ENCODE measurements at places on chromosomes 7 and 10.

GRCh38 chr7:28835800-28836199, 122.3 kb downstream of the TRIL start:
- DNase-seq: no peak

- no peak for DNase-seq
These were observed at the start of gene SHH for GRCh38 chr7:155811895-155812761. Gene SHH (minus strand): TSS chr7:155812463. CDS start chr7:155812122, 341 bp downstream.

DNA sequence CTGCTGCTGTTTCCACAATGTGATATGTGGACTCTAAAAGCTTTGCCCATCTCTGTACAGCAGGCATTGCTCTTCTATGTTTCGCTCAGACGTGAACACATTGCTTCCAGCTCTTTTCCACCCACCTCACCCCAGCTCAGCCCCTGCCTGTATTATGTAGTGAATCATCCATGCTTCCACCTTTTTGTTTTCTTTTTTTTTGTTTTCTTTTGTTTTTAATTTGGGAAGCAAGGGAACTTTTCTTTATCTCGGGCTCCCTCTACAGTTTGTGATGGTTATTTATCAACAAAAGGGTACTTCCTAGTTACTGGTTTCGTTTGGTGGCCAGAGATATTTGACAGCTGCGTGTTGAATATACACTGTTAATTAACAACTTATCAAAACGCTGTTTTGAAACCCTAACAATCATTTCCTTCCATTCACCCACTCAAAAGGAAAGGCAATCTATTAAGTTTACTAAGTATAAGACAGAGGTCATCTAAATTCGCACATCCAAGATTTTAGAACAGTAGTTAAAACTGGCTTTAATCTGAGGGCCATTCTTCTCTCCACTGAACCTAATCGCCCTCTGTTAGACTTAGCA, 127.9 kb upstream of the STK17A start:
- DNase-seq: peak; percentile 69

DNA sequence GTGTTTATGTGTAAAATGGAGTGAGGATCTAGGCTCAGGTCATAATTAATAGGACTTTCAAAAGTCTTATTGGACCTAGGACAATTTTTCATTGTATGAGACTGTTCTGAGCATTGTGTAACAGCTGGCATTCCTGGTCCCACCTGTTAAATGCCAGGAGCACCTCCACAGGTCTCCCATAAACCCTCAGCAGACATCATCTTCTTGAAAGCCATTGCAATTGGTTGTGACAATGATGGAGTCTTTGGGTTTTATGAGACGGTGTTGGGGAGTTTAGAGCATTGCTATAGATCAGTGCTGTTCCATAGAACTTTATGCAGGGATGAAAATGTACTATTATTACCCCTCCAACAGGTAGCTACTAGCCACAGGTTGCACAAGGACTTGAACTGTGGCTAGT, 108.9 kb downstream of the ORC5 start:
- no peak for DNase-seq

DNA sequence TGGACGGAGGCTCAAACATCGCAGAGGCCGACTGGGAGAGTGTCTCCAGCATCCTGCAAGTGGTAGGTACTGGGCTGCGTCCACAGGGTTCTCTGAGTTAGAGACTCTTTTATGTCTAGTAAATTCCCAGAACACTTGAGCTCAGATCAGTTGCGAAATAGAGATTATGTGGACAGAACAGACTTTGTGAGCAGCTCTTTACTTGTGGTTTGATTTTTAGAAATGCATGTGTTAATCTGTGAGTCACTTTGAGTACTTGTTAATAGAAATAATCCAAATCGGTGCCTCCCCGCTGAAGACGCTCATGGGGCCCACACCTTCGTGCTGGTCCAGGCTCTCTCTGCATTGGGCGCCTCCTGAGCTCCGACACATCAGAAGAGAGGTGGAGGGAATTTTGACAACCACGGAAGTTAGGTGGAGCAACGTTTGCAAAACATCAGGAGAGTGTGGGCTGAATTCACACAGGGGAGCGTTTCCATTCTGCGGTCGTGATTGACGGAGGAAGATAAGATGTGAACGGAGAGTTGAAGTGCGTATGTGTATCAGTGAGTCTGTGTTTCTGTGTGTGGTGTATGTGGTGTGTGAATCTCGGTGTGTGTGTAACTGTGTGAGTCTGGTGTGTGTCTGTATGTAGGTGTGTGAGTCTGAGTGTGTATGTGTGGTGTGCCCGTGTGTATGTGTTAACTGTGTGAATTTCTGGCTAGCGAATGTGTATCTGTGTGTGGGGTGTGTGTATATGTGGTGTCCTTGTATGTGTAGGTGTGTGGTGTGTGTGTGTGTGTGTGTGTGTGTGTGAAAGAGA, 32.1 kb downstream of the PFKP start:
- DNase-seq: no peak

- DNase-seq: no peak
These were observed 89.8 kb downstream of the ARL4A start for GRCh38 chr7:12777257-12777656.

GRCh38 chr10:80493522-80494051, 39.5 kb downstream of the TSPAN14 start:
- DNase-seq: no peak

DNA sequence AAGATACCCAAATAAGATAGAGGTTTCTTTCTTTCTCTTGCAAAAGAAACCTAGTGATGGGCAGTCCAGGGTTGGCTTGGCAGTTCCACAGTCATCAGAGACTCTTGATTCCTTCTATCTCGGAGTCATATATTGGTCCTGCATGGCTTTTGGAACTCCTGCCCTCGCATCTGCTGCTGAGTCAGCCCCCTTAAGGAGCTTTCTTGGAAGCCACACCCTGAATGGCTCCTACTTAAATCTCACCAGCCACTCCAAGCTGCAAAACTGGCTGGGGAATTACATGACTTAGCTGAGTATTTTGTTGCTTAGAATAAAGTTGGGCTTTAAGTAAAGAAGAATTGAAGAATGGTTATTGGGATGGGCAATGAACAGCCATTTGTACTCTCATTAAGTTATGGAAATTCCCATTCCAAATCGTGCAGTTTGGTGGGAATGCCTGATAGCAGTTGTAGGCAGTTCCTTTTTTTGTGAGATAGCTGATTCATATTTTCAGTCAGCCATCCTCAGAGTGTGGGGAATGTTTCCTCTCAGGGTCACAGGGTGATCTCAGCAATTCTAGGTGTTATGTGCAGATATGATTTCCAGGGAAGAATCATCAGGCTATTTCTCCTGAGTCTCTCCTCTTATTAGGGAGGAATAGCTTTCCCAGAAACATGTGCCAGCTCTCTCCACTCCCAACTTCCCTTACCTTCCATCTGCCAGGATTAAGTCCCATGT, 209.9 kb downstream of the BBS9 start:
- no peak for DNase-seq

- DNase-seq: no peak
These were observed 57.2 kb downstream of the TFEC start for GRCh38 chr7:115973406-115973805.

DNA sequence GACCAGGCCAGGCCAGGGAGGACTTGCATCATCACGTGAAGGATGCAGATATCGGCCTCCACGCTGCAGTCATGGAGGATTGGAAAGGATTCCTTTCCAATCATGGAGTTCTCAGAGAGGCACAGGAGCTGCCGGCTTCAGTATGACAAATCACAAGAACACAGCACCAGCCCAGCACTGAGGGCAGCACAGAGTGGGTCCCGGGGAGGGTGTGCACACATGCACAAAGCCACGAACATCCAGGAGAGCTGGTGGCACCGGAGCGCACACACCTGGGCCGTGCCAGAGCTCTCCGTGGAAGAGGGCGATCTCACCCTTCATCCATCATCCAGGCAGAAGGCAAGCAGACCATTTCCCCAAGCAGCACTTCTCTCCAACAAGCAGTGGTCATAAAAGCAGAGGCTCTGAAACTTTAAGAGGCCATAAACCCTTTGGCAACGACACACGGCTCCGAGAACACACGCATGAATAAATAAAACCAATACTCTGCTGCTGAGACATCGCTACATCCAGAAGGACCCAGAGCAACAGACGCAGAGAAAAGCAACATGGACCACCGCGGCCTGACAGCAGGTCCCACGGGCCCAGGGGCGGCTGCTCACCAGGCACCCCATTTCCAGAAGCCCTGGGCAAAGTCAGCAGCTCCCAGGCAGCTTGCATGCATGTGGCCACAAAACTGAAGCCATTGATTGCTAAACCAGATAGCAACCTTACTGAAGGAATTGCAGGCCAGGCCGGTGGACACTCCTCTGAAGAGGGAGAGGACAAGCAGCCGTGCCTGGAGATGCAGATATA, 180.8 kb downstream of the USP6NL start:
- no peak for DNase-seq

GRCh38 chr10:44051584-44052385, 333.1 kb downstream of the CXCL12 start:
- DNase-seq: no peak

- DNase-seq: no peak
These were observed 714.1 kb upstream of the COBL start for GRCh38 chr7:52030722-52031121.

DNA sequence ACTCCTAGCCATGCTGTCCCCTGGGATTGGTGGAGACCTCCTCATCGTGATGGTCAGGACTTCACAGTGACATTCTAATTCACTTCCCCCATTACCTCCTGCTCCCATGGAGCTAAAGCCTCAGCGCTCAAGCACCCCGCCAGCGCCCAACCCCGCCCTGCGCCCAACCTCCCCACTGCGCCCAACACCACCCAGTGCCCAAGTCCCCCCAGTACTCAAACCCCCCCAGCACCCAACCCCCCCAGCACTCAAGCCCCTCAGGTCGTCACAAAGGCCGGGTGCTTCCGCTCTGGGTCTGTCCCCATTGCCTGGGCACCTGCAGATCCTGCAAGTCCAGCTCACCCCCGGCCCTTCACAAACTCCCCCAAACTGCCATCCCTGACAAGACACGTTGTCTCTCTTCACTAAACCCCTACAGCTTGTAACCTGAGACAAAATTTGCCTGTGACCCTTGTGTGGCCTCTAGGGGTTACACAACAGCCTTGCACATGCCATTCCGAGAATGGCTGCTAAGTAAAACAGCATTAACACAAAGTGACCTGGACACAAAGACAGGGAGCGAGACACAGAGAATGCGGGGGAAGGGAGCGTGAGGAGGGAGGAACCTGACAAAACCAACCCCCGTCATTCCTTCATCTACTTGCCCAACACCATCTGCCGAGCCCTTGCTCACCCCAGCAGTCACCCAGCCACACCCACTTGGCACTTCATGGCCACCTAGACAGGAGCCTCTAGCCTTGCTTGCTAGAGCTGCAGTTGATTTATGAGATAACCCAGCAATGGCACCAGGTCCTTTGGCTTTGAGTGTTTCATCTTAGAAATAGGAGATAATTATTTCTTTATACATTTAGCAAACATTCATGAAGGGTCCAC, 107.8 kb downstream of the ADARB2 start:
- no peak for DNase-seq

DNA sequence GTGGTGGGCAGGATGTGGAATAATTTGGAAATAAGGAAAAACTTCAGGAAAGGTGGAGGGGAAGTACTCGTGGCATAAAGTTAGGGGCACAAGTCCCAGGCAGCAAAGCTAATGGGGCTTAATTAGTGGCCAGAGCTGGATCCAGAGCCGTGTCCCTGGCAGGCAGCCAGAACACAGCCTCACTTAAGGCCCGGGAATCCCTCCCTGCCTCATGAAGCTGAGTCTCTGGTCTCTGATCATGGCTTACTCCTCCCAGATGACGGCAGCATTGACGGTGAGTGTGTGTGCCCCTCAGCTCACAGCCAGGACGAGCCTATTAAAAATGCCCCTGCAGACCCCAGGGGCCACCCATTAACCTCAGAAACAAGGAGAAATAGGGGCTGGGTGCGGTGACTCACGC, 48.2 kb upstream of the NPTX2 start:
- no peak for DNase-seq

DNA sequence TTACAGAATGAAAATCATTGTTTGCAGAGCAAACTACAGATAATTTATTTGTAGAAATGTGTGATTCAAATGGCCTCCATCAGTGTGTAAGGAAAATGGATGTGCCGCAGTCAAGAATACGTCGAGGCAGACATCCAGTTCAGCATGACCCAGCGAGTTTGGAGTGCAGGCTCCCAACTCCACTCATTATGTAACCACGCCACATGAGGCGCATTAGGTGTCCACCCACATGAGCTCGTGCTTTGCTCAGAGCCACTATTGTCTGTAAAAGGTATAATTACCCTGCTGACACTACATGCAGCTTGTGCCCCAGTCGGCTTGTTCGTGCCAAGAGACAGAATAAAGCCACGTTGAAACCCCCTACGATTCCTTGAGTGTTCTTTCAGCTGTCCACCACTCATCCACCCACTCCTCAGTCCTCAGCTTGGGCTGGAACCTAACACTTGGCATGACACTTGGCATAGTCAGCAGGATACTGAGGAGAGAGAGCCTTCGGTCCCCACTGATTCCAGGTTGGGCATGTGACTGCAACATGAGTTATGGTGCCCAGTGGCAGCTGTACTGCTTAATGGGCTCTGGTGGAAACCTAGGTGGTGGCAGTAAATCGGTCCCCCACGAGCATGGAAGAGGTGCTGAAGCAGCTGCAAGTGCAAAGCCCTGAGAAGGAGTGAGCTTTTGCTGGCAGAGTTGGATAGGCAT, 102.7 kb downstream of the BICC1 start:
- no peak for DNase-seq

GRCh38 chr10:1896153-1896552, 158.8 kb upstream of the ADARB2 start:
- DNase-seq: no peak

DNA sequence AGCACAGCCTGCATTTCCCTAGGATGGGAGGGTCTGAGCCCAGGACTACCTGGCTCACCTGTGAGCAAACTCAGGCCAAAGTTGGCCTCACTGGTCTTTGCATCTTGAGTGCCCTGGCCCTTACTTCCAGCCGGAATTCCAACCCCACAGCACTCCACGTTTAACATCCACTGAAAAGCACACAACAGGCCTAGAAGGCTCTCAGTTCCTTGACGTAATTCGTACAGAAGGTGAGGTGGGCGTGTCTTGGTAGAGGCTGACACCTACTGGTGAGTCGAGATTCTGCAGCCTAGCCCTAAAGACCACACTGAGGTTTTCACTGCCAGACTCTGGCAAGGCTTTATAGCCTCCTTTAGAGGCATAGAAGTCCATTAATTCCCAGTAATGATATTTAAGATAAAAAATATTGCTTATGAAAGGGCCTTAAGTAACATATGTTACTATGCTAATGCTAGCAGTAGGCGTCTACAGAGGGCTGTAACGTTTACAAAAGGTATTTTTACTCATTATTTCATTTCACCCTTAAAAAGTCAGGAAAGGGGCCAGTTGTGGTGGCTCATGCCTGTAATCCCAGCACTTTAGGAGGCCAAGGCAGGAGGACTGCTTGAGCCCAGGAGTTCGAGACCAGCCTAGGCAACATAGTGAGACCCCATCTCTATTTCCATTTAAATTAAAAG, 95.8 kb downstream of the HIP1 start:
- peak; percentile 86 for DNase-seq

GRCh38 chr10:78266741-78267469, 233.2 kb downstream of the RPS24 start:
- DNase-seq: no peak

DNA sequence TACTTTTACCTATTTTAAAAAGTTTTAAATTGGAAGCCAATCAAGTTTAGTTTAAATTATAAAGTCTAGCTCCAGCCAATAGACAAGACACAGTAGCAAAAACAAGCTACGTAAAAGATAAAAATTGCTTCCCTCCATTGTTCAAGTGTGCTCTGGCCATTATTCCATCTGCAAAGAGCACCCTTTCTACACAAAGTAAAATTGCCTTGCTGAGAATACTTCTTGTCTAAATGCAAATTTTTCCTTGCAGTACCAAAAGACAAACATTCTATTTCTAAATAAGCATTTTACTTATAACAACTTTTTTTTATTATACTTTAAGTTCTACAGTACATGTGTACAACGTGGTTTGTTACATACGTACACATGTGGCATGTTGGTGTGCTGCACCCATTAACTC, 75.9 kb upstream of the ZNF746 start:
- no peak for DNase-seq
